NCI-H2081 treated with DMSO at 0.1 percent for 48 hours (cell line): ENCODE measurements at places on chromosomes 11 and 22.
A peak's percentile ranks its signal among the peaks of the same experiment; 100 is the strongest.

DNA sequence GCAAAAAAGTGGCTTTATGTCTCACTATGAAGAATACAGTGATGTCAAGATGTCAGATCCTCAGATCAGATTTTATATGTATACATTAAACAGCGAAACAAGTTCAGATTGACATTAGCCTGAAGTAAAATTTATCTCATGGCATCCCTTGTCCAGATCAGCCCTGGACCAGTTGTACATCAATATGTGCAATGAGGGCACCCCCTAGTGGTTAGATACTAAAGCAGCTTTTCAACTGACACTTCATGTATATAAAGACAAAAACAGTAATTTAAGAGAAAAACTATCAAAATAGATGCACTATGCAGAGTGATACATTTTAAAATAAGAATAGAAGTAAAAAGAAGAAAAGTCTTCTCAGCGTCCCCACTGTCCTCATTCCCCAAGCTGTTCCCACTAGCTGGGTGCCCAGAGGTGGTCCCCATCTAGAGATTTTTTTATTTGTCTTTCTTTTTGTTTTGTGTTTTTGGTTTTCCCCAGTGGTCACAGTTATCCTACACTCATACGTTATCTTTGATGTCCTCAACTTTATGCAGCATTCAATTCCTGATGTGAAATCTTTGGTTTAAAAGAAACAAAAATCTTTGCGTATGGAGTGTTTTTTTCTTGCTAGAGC lies 2193.4 kb upstream of the RAG2 start:
- no peak for DNase-seq

GRCh38 chr11:97158243-97158642 lies 768.4 kb downstream of the JRKL start:
- no peak for DNase-seq

- DNase-seq: no peak
Measured at GRCh38 chr11:36389811-36390210, 93.7 kb downstream of the PRR5L start.

DNA sequence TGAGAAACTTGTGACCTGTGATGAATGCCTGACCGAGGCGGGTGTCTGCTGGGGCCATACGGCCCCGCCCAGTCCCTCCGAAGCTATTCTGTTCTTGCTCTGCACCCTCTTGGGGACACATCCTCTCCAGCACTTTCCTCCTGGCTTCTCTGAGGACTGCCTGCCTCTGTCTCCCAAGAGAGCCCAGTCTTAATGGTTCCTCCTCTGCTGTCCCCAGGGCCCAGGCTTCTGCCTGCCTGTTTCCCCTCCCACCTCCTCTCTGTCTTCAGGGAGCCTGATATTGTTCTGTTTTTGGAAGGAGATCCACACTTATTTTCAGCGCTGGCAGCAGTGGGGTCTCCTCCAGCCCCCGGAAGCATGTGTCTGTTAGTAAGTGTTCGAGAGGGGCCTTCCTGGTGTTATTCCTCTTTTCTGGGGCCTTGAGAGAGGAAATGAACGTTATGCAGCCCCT lies 18.7 kb downstream of the SYNGR1 start:
- no peak for DNase-seq

GRCh38 chr11:132590554-132590953 lies 941.7 kb downstream of the OPCML start:
- no peak for DNase-seq

- DNase-seq: no peak
Measured at GRCh38 chr22:23218867-23219251, 38.5 kb downstream of the BCR start.

DNA sequence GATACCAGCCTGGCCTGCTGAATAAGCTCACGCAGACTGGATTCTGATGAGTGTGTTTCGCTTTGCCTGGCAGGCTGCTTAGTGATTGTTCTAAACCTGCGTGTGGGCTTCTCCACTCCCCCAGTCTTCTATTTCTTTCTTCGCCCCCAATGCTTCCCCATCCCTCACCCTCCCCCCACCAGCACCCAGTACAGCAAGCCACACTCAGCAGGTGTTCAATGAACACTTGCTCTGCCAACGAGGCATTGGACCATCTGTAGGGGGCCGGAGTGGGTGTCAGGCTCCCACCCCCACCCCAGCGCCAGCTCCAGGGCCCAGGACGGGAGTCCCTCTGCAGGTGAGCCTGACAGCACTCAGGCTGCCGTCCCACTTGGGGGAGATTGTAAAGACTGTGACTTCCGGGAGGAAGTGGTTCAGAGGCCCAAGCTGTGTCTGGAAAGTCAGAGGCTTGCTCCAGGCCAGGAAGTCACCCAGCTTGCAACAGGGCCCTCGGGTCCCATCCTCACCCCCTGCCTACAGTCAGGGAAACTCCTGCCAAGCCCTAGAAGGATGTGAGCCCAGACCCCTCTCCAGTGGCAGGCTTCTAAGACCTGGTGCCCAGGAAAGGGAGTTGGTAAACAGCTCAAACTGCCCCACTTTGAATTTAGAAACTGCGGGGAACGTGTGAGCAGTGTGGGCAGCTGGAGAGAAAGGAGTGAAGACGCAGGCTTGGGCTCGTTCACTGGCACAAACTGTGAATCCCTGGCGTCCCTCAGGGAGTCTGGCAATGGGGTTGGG lies 66.3 kb upstream of the PRDM11 start:
- DNase-seq: no peak

DNA sequence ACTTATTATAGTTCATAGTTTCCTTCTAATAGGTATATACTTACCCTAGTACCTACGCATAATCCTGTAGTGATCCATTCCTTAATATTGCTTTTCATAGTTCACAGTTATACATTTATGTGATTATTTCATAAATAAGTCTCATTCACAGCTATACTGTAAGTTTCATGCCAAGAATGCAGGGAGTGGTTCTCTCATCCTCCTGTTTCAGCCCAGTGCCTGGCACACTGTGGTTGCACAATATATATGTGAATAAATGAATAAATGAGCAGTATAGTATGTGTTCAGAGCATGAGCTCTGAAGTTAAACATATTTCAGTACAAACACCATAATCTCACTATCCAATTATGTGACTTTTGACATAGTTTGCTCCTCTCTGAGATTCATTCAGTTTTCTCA lies 115.8 kb downstream of the MAML2 start:
- no peak for DNase-seq

- DNase-seq: no peak
Measured at GRCh38 chr11:117333917-117334316, 6.3 kb downstream of the CEP164 start.

- DNase-seq: no peak
Measured at GRCh38 chr11:17507773-17508172, 31.1 kb upstream of the ABCC8 start.

DNA sequence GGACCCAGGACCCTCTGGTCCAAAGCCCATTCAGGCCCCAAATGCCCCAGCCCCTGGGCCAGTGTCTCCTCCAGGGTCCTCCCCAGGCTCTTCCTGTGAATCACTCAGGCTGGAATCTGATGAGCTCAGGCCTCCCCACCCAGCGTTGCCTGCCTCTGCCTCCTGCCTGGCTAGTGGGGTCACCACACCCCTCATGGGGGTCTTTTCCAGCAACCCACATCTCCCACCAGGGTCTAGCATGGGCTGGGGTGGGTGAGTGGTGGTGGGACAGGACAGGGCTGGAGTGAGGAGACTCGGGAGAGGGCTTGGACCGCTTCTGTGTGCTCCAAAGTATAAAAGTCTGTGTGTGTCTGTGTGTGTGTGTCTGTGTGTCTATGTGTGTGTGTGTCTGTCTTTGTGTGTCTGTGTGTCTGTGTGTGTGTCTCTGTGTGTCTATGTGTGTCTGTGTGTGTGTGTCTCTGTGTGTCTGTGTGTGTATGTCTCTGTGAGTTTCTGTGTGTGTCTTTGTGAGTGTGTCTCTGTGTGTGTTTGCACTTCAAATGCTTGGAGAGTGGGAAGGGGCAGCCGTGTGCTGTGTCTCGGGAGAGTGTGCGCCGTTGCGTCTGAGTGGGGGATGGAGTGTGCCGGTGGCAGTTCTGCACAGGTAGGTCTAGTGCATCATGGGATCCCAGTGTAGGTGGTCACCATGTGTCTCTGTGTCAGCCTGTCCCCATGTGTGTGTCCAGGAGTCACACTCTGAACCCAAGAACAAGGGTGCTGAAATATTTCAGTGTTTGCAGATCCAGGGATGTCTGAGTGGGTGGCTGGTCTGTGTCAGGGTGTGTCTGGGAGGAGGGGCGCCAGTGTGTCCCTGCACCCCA lies 8.8 kb downstream of the RIN1 start:
- DNase-seq: no peak

- no peak for DNase-seq
Measured at GRCh38 chr11:77252555-77253270, 48.8 kb downstream of the GDPD4 start.

- DNase-seq: no peak
Measured at GRCh38 chr11:406796-407650, 7.8 kb downstream of the SIGIRR start.

DNA sequence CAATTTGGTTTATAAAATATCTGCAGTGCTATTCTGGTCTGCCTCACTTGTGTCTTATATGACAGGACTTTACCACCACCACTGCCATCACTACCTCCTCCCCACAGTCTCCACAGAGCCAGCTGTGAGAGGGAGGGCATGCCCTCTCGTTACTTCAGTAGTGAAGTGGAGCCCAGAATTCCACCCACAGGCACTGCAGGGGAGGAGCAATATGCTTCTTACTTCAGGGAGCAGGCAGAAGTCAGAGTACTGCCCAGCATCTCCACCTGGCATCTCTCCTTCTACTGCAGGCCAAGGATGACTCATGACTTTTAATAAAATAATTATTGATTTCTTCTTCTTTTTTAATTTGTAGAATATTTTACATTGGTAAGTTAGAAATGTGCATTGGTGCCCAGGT lies 255.5 kb downstream of the DYNC2H1 start:
- no peak for DNase-seq

- no peak for DNase-seq
Measured at GRCh38 chr22:31789803-31790202, 36.0 kb downstream of the DEPDC5 start.

- DNase-seq: peak; percentile 4
Measured at GRCh38 chr11:125923012-125923579, 18.8 kb downstream of the DDX25 start.
